ENCODE measurements at places on chromosomes 13 and 19.

- no peak for DNase-seq
Observed at GRCh38 chr13:21149568-21149967, 26.8 kb downstream of the SKA3 start.

- no peak for DNase-seq
Observed at GRCh38 chr13:29164116-29164515, 344.0 kb downstream of the MTUS2 start.

DNA sequence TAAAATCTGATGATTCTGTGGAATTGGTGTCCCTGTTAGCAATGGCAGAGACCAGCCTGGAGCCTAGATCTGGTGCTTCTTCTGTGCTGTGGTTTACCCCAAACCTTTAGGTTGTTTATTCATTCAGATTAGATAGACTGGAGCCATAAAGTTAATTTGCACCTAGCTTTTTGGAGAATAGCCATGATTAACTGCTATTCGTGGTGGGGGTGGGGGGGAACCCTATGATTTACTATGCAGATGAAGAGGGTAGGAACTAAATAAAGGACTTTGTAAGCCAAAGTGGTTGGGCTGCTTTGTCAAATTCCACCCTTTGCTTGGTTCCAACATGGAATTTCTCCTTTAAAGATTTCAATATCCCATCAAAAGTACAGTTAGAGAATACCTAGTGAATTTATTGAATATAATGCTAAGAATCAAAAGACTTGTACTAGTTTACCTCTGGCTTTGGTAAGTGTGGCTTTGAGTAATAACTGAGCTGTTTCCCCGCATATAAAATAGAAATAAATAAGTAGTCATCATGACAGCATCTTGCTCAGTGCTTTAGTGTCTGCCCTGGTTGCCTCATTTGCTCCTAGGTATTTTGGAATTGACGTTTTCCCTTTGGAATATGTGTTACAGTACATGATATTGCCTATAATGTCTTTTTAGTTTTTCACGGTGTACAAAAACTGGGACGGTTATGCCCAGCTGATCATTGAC is 27.6 kb downstream of the SKA3 start:
- no peak for DNase-seq

DNA sequence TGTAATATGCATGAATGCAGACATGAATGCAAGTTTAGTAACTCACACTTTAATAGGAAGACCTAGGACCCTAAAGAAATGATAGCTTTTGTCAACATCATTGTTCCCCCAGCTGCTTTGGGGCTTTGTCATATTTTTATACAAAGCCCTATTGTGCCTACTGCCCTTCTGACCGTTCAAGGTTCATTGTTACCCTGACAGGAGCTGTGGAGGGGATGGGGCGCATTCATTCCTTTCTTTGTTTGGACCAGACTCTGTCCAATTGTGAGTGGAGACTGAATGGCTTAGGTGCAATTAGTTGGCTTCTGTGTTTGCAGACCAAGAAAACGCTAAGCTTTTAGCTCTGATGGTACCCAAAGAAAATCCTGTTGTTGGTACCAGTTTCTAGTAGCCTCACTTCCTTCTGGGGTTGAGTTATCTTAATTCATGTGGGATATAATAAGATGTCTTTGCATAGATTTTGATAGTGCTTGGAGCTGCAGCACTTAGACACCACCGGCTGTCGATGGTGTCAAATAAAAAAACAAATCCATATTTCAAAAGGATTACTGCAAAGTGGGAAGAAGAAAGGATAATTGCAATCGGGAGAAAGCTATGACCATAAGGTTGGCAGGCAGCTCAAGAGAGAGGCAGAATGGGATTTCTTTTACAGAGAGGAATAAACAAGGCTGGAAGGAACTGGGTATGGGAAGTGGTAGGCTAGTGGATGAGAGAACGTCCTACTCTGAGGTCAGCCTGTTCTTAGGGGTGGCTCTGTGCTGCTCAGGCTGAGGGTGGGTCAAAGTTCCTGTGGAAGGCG is 133.9 kb upstream of the TMTC4 start:
- no peak for DNase-seq

DNA sequence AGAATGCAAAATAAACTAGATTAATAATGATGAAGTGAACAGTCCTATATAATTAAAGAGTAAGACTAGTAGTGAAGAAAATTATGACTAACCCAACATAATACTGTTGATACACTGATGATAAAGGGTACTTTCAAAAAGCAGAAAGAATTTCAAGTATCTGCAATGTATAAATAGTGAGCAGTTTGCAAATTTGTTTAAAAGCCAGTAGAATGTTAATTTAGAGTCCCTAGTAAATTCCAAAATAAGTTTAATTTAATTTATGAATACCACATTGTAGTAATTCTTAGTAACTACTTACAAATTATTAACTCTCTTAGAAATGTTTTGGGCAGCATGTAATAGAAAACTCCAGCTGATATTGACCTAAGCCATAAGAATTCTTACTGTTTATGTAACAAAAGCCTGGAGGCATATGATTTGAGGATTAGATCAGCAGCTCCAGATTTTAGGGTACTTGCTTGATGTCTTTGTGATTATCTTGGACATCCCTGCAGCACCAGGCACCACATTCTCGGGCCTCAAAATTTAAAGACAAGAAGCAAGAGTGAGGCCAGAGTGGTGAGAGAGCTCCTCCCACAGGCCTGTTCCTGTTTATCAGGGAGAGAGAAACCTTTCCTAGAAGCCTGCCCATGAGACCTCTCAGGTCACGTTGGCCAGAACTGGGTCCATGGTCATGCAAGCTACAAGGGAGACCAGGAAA is 67.6 kb upstream of the TDRD3 start:
- peak; percentile 45 for DNase-seq

GRCh38 chr13:104831831-104832230 is 1703.6 kb downstream of the EFNB2 start:
- DNase-seq = no peak

- DNase-seq = peak; percentile 87
Observed at GRCh38 chr13:97273341-97273831, 51.3 kb downstream of the MBNL2 start.

GRCh38 chr19:18231775-18232174 is 5.5 kb upstream of the PDE4C start:
- DNase-seq = no peak

GRCh38 chr13:42396901-42397655 is 125.1 kb downstream of the AKAP11 start:
- no peak for DNase-seq

GRCh38 chr13:19634256-19634740 is 839 bp downstream of the MPHOSPH8 start:
- peak; percentile 32 for DNase-seq

GRCh38 chr13:40611004-40611403 is 55.4 kb downstream of the FOXO1 start:
- no peak for DNase-seq

DNA sequence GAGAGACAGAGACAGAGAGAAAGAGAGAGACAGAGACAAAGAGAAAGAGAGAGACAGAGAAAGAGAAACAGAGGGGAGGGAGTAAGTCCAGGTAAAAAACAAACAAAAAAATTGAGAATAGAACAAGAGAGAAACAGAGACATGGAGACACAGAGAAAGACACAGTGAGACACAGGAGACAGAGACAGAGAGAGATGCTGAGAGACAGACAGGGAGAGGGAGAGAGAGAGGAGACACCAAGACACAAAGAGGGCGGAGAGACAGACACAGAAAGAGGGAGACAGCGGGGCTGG is 5.8 kb upstream of the PROZ start:
- DNase-seq = no peak

DNA sequence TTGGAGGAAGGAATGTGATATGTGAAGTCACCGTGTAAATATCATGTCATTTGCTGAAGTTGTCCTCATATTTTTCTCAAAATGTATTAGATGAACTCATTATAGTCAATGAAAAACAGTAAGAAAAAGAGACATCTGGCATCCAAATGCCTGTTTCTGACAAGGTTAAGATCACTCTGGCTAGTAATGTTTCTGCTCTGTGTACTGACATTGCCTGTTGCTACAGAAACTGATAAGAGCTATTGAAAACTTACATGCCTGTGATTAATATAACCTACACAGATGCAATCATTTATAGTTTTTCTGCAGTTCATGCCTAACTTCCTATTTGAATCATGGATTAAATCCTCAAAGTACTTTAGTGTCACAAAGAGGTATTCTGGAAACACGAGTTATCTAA is 249.8 kb downstream of the NBEA start:
- DNase-seq = no peak

DNA sequence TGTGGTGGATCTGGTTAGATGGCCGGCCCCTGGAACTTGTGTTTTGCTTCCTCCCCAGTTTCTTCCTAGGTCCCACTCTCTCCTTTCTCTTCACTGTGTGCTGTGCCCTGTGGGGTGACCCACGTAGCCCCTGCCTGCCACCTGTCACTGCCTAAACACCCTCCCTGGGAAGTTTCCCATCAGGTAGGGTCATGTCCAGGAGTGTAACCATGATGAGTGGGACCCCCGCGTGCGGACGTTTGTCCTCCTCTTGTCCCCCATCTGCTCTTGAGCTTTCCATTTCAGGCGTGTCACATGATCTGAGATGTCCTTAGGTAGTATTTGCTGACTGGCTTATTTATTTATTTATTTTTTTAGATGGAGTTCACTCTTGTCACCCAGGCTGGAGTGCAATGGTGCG is 61.3 kb downstream of the ARHGEF7 start:
- no peak for DNase-seq

DNA sequence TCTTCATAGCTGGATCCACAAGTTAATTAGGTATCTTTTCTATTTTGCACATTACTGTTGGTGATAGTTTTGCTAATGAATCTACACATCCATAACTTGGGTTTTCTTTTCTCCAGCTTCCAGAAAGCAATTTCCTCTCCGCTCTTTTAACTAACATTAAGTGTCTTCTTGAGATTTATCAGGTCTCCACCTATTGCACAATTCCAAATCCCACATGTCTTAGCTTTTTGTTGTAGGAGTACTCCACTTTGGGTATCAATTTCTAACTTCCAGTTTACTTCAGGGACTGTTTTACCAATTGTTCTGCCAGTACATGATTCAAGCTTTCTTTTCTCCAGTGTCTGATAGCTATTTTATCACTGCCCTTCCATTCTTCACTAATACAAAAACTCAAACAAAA is 129.6 kb downstream of the OLFM4 start:
- no peak for DNase-seq

DNA sequence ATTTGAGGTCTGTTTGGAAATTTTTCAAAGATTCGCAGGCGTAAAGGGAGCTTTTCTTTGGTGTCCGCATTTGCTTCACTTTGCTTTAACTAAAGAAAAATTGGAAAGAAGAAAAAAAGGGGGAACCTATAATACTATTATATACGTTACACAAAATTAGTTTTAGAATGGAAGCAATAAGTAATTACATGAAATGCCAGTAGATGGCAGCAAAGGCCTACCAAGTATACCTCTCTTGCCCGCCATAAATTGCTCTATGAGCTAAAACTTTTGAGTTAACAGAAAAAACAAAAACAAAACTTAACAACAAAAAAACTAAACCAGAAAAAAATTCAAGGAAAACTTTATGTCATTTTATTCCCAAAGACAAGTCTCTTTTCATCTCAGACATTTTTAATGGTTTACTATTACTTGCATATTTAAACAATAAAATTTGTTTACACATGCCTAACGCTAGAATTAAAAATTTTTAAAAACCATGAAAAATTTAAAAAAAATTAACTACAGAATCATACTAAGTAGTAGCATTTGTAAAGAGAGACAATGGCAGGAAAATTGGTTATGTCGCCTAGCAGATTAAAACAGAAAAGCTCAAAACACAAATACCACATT is 271.4 kb downstream of the NALCN start:
- peak; percentile 59 for DNase-seq

GRCh38 chr19:51691074-51691583 is 2.0 kb upstream of the SPACA6 start:
- peak; percentile 68 for DNase-seq

DNA sequence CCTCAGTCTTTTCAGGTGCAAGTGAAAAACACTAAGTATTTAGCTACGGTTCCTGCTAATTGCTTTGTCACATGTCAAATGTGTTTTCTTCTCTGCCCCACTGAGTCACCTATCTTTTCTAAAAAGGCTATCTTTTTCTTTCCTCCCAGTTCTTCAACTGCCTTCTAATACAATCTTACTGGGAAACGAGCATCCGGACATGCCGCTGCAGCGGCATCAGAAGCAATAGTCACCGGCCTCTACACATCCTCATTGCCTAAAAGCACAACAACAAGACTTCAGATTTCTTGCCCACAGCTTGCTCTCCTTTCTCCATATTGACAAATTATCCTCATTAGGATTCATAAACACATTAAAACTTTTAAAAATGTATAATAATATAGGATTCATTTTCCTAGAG is 1.2 kb downstream of the PCDH9 start:
- DNase-seq = no peak

DNA sequence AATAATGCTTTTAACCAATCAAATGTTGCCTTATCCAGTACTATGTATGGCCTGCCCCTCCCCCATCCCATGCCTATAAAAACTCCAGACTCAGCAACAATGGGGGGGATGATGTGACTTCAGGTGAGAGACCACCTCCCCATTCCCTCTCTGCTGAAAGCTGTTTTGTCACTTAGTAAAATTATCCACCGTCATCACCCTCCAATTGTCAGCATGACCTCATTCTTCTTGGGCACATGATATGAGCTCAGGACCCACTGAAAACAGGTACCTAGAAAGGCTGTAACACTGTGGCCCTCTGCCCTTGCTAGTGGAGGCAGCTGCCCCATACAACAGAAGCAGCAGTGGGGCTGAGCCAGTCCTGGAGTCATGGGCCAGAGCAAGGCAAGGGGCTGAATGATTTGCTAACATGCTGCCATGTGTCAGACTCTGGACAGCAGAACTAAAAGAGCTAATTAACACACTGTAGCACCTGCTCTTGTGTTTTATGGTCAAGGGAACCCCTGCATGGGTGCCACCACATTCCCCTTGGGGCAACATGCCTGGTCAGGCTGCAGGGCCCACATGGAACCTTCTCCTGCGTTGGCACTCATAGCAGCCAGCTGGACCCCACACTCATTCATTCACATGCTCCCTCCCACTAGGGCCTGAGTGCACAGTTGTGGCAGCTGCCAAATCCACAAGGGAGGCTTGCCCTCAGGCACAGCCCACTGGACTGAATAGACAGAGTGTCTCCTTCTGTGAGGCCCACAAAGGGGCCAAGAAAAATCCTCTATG is 722.2 kb upstream of the PCDH20 start:
- DNase-seq = no peak

DNA sequence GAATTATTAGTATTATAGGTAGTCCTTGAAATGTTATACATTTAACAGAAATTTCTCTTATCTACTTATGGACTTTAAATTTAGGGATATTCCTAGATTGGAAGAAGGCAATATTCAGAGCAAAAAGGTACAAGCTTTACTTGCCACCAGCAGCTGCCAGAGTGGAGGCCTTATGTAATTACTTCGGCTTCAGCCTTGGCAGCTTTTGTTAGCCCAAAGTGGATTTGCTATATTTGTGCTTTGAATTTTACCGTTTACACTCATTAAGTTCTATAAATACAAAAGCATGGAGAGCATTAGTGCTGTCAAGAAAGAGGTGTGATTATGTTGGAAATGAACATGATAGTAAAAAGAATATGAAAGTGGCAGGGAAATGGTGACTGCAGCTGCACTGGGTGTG is 319.9 kb downstream of the ATP8A2 start:
- DNase-seq = no peak

Data from fibroblast of skin of scalp (primary cell).